ENCODE measurements at places on chromosomes 7 and 10.

DNA sequence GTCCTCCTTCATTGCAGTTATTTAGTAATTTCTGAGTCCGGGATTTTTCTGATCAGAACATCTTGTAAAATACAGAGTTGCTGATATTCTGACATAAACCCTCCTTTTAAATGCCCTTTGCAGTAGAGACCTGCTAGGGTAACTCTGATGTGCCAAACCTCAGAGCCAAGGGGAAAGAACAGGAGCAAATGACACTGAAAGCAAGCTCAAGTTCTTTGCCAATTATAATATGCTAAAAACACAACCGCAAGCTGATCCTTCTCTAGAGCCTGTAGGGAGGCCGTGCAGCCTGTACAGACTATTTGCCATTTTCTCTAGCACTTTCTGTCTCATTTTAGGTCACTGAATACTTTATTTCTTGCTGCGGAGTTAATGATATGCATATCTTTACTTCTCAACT, 240.4 kb downstream of the CAMK1D start:
- DNase-seq, result no peak

DNA sequence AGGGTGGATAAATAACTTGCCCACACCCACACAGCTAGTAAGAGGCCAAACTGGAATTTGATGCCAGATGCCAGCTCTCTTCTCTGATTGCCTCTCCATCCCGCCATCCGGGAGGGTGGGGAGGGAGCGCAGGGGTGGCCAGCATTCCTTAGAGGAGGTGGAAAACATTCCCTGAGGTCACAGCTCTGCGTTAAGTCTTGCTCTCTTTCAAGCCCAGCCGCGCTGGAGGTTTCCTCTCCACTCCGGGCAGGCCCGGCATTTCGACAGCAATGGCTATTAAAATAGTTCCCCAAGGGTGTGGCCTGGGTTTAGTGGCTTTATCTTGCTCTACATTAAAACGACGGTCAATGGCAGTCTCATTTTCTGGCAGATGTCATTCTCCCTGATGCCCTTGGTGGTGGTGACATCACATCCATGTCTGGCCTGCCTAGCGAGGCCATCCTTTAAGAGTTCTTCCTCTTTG, 16.1 kb upstream of the C10orf71 start:
- DNase-seq, result no peak

GRCh38 chr7:49773218-49773935, at the start of gene VWC2:
Gene VWC2, plus strand, starts transcription at chr7:49773638. Its CDS starts 1,798 bp downstream, at chr7:49775436.
- DNase-seq, result no peak

DNA sequence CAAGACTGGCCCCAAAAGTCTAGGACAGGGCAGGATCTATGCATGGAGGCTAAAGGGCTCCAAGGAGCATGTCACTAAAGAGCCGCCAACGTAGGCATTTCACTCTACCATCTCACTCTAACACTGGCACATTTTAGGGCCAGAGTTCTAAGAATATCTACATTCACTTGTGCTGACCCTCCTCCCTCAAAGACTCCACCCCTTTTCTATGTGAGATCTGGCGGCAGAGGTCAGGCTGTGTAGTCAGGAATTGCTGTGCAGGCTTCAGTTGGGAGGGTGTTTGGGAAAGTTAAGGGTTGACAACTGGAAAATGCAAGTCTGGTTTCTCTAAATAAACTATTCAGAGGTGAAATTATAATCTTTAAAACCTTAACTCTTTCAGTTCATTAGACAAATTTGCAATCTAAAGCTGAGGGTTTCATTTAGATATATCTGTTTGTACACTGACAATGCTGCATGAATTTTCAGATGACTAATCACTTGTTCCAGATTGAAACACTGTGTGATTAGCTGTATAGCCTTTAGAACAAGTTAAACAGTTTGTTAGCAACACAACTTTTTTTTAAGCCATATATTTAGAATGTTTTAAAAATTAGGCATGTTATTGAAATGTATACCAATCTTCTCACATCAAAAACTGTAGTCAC, 18.2 kb downstream of the LMOD2 start:
- DNase-seq, result no peak

DNA sequence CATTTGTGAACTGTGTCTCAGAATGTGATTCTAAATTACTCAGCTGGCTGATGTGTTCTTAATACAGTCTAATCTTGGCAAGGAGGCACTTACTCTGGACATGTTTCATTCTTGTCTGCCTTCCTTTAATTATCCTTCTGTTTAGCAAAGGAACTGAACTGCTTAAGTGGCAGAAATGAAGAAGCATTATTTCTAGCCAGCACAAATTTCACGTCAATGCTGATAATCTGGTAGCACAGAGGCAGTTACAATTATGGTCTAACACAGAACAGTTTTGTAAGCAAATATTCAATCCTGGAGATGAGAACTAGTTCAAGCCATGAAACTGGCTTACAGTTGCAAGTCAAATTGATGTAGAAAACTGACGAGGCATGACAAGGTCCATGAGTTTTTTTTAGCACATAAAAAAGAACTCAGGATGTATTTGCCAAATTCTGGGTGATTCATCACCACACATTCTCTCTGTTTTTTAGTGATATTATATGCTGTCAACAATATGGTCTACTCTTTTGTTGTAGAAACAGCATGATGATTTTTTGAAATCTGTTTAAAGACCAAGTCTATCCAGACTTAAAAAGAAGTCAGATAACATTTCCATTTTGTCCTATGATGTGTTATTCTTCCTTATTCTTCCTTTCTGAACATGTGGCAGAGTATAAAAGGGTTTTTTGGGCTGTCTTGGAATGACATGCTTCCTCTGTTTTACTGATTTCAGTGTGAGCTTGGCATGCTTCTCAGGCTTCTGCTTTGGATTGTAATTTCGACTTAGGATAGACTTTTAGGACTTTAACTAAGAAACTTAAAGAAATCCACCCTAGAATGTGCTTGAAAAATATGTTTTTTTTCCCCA, 154.8 kb downstream of the DNAJB9 start:
- no peak for DNase-seq

DNA sequence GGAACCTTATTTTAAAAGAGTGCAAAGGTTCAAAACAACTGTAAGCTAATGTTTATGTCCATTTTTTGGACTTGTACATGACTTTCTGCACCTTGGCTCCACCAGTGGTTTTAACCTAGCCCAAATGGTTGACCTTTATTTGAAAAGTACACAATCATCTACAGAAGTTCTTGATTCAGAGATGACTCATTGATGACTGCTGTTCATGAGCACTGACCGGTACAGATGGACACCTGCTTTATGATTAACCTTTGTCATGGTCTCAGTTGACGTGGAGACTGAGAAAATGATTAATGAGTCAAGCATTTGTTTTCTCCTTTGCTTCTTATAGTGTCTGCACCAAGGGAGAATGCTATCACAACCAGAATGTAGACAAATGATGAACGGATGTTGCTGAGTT, 55.7 kb upstream of the PTER start:
- DNase-seq, result no peak

- DNase-seq, result no peak
Observed at GRCh38 chr7:85196696-85197095, 9.8 kb upstream of the SEMA3D start.

- no peak for DNase-seq
Observed at GRCh38 chr7:105149827-105150226, 135.8 kb downstream of the KMT2E start.

DNA sequence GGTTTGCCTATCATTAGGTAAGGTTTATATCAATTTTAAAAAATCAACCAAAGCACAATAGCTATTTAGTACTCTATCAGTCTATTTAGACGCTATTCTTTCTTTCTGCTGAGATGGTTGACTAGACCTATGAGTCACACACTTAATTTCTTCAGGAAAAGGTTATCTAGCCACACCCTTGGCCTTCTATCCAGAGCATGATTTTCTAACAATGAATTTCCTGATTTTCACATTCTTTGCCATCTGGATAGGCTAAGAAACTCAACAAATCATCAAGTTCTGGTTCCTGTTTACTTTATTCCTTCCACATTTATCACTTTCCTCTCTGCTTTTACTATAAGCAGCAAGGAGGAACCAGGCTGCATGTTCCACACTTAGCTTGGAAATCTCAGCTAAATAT, 8.1 kb downstream of the PRPS1L1 start:
- no peak for DNase-seq

GRCh38 chr7:150408393-150409299, 29.5 kb downstream of the ZNF775 start:
- DNase-seq, result no peak

DNA sequence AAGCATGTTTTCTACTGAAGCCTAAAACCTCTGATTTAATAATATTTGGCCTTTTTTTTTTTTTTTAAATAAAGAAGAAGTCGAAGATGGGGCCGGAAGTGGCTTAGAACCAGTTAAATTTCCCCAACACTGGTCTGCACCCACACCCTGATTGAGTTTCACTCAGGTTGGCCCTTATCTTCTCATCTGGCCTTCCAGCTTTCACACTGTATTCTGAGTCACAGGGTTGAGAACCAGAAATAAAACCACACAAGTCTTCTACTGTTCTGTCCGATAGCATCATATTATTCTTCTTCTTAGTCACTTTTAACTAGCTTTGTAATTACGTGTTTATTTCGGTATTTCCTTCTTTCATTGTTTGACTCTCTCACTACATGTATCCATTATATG, 9.9 kb downstream of the ZNF365 start:
- DNase-seq, result no peak

- DNase-seq, result no peak
Observed at GRCh38 chr7:113639221-113639620, 279.6 kb downstream of the PPP1R3A start.

DNA sequence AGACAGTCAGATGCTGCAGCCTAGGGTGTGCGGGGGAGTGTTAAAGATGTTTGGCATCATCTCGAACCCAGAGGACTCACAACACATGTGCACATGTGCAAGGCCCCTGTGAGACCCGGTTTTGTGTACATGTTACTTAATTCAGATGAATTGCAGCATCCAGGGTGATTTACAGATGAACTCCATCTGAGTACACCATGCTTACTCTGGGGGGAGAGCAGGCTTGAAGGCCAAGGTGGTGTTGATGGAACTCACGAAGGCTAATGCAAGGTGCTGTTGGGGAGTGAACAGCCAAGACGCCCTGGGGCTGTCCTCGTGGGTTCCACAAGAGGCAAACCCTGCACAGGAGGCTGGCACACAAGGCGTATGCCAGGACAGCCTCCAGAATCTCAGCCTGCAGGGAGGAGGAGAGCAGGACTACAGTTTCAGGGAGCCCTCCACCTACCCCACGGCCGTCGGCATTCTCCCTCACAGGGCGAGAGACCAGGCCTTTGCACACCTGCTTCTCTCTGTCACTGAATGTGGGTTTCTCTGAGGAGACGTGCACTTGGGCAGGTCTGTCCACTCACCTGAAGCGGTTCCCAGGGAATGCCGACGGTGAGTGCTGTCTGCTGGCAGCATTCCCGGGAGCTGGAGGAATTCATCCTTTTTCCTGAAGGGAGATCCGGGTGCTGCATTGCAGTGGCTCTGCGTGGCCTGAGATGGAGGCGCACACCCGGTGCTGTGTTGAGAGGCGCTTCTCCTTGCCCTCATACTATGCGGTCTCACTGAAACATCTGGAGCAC, 178.5 kb upstream of the RNF32 start:
- DNase-seq, result no peak

DNA sequence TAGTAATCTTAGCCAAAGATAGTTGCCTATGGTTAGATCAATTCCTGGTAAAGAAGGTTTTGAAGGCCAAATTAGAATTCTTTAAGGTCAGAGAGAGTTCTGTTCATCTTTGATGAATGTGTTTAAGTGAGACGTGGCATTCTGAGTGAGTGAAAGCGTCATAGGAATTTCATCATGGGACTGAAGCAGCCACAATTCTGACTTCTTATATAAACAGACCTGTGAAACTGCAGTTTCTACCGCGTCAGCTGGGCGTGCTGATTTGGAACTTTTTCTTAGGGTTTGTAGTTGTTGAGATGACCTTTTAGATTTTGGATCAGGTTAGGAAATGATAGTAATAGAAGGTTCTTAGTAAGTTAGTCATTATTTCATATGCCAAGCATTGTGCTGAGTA, 103.8 kb downstream of the CNNM2 start:
- DNase-seq, result no peak

DNA sequence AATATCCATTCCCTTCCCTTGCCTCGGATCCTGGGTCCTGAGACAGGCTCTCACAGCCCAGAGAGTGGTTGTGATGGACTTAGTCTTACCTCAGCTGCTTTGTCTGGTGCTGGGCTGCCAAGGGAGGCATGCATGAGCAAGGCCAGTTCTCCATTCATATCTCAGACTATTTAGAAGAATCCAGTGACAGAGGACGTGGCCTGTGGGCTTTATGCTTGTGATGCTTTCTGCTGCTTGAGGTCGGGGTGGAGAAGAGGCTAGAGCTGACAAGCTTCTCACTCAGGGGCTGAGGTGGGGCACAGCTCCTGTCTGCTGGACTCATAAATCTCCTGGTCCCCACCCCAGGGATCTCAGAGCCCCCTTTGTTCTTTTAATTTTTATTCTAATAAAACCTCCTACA, 66.8 kb downstream of the DNAJC12 start:
- DNase-seq, result no peak

- no peak for DNase-seq
Observed at GRCh38 chr7:158407581-158408317, 179.9 kb downstream of the PTPRN2 start.

DNA sequence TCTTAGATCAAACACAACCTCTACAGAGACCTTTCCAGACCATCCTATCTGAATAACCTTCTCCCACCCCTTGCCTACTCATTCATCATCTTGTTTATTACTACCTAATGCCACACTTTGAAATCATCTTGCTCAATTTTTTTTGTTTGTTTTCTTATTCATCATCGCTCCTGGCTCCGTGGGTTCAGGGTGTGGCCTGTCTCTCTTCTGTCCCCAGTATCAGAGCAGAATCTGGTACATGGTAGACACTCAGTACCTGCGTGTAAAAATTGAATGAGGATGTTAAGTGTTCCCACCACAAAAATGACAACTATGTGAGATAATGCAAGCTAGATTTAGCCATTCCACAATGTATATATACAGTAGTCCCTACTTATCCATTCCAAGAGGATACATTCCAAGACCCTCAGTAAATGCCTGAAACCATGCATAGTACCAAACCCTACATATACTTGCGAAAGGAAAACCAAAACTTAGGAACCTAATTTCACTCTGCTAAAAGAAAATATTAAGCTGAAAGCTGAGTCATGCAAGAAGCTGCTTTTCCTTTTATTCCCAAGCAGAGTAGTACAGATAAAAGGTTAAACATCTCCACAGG, 72.1 kb upstream of the SEC61G start:
- DNase-seq, result no peak

DNA sequence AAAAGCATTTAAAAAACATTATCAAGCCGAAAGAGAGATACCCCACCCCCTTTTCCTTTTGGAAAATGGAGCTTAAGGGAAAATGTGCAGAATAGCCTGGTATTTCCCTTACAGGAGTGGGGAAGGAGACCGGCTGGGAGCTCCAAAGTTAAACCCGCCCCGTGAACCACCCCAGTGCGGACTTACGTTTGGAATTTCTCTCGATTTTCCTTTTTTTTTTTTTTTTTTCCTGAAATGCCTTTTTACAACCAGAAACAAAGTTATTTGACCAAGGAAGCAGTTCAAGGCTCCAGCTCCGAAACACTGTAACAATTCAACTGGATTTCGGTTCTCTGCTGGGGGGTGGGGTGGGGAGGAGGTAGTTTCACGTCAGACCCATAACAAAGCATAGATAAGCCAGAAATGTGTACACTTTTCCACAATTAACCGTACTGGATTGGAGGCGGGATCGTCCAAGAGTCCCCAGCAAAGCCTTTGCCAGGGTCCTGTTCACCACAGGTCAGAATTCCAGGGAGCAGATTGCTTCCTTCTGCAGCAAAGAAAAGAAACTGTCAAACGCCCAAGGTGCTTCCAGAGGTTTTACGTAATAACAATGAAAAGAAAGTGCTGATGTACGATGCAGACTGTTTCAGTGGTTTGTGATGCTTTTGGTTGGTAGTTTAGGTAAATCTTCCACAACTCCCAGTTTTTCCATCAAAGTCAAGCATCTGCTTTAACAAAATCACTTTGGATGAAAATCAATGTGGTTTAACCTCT, 6.7 kb downstream of the SKIDA1 start:
- DNase-seq, result no peak

GRCh38 chr7:120874722-120875121, 16.8 kb upstream of the TSPAN12 start:
- no peak for DNase-seq
